AG04450 (cell line): ENCODE measurements at places on chromosomes 3 and 15. TPM values are rescaled to one million over a fixed set of nuclear protein-coding genes. Genes with fewer than 3 reads are reported as not detected.

DNA sequence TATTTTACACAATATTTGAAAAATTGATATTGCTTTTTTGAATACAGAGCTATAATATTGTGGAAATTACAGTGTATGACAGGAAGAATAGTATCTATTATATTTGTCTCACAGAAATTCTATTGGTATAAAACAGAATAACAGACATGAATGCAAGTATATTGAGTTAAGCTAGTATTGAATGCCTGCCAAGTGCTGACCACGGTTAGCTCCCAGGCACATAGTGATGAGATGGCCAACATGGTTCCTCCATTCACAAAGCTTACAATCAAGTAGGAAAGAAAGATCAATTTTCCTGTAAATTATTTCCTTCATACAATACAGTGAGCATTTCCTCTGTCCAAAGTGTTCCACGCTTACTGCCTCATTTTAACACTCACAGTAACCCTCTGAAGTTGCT lies 67.6 kb downstream of the TP63 start:
- DNase-seq, result no peak

DNA sequence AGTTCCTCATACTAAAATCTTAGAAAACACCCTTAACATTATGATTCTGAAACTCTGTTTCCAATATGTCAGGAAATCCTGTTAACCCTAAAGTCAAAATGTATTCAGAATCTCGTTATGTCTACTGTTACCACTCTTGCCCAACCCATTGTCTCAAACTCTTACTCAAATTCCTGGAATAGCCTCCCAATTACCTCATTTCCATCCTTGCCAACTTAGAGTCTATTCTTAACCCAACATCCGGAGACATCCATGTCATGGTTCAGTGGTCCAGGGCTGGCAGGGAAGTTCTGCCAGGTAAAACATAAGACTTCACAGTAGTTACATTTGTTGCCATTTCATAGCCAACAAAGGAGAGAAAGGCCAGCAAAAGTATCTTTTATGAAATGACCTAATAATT lies 593.9 kb downstream of the PYDC2 start:
- DNase-seq, result no peak

DNA sequence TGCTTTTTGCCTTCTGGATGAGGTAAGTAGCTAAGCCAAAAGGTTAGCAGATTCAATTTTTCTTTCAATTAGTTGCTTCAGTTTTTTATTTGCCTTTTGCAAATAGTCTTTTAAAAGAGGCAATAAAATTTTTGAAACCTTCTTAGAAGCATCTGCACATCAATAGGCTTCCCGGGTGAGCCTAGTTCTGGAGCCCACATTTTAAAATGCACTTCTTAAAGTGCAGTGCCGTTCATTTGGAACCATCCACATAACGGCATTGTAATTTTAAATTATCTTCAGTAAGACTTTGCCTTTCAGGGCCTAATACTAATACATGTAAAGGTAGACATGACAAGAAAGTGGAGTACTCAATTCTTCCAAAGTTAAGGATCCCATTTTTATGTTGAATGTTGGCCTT lies 269.2 kb downstream of the THSD4 start:
- no peak for DNase-seq

MED12L gene
- polyA plus RNA-seq, result 0.17 and 0.26 TPM in 2 replicates

DNA sequence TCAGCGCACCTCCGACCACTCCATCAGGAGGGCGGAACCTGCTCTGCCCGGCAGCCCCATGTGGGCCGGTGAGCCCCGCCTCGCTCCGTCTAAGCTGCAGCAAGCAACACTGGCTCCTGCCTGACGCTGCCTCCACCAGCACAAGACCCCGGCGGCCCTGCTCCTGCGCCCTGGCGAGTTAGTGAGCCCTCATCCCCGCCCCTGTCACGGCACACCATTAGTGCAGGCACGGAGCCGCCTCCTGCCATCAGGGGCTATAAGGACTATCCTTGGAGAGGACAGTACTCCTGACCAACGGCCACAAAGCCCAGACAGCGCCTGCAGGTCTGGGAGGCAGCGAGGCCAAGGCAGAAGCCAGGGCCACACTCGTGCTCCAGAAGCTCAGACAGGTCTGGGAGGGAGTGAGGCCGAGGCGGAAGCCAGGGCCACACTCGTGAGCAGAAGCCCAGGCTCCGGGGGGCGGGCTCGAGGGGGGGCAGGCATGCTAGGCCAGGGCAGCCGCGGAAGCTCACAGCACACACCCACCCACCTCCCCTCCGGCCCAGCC lies 39.4 kb downstream of the TNK2 start:
- DNase-seq, result no peak

GRCh38 chr3:9349321-9350117 lies 13.3 kb upstream of the THUMPD3 start:
- no peak for DNase-seq

- no peak for DNase-seq
These were observed 41.3 kb upstream of the PRTG start for GRCh38 chr15:55784286-55784685.

CFAP100 gene
- not detected in 2 replicates for polyA plus RNA-seq

DNA sequence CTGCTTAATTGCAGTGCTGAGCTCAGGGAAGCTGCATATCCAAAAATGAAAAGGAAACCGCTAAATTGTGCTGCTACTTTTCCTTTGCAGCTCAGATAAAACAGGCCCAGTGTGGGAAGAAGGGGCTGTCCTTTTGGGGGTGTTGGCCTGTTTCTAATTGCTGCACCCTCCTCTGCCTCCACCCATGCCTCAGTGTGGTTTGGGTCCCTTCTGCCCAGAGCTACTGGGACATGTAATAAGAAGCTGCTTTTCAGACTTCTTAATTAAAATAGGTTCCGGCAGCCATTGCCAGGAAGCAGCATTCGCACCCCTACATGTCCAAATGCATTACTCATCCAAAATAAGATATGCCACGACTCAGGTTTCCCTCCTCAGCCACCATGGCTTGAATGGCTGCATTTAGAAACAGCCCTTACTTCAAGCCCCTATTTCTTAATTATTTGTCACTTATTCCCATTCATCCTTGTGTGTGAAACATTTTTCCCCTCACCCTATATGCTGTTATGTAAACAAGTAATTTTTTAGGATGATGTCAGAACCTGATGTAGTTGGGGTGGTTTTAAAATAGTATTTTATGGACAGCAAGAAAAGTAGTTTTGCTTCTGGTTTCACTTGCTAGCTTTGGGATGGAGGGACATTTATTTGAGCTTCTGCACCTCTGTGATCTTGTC lies 235.9 kb upstream of the CTDSPL start:
- DNase-seq, result no peak

GRCh38 chr3:56862352-56863062 lies 60.8 kb upstream of the ARHGEF3 start:
- DNase-seq, result no peak

EPB42 gene
- not detected in 2 replicates for polyA plus RNA-seq

DNA sequence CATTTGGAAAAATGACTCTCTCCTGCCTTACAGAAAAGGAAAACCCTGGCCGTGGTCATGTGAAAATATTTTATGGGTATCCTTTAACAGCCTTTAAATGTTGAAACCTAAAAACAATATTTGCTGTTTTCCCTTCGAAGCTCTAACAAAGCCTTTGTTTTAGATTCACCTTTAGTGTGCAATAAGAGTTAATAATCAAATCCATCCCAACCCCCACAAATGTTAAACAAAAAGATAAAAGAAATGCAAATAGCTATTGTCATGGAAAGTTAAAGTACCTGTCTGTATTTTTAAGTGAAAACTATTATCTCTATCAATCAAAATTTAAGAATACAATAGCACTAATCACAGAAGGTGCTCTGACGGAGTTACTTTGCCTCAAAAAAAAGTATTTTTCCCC lies 279.3 kb downstream of the FOXP1 start:
- DNase-seq, result no peak

DNA sequence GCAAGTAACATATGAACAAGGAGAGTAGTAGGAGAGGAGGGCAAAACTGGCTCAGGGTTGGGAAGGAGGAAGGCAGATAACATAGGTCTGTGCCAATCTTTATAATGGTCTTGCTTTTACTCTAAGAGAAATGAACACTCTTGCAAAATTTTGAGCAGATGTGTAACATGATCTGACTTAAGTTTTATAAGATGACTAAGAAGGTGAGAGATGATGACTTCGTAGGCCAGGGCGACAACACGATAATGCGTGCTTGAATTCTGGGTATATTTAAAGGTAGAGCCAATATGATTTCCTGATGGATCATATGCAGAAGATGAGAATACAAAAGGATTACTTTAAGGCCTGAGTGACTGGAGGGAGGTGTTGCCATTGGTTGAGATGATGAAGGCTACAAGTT lies 265.4 kb upstream of the KCNMB2 start:
- no peak for DNase-seq

DNA sequence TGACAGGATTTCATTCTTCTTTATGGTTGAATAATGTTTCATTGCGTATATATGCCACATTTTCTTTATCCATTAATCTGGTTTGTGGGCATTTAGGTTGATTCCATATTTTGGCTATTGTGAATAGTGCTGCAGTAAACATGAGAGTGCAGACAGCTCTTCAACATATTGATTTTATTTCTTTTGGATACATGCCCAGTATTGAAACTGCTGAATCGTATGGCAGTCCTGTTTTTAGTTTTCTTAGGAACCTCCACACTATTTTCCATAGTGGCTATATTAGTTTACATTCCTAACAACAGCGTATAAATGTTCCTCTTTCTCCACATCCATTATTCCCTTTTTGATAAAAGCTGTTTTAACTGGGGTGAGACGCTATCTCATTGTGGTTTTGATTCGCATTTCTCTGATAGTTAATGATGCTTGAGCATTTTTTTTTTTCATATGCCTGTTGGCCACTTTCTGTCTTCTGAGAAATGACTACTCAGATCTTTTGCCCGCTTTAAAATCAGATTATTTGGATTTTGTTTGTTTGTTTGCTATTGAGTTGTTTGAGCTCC lies 21.7 kb downstream of the AQP9 start:
- no peak for DNase-seq

- DNase-seq, result peak; percentile 15
These were observed 1071.9 kb downstream of the IGSF11 start for GRCh38 chr3:117962750-117963149.

- DNase-seq, result no peak
These were observed 65.1 kb downstream of the APBA2 start for GRCh38 chr15:28950916-28951315.

GRCh38 chr3:127630811-127631714 lies 2.1 kb downstream of the PODXL2 start:
- DNase-seq, result no peak

- no peak for DNase-seq
These were observed 129.5 kb upstream of the BHLHE40 start for GRCh38 chr3:4849739-4850138.

- no peak for DNase-seq
These were observed 184.9 kb downstream of the ZBTB20 start for GRCh38 chr3:114962189-114962588.

DNA sequence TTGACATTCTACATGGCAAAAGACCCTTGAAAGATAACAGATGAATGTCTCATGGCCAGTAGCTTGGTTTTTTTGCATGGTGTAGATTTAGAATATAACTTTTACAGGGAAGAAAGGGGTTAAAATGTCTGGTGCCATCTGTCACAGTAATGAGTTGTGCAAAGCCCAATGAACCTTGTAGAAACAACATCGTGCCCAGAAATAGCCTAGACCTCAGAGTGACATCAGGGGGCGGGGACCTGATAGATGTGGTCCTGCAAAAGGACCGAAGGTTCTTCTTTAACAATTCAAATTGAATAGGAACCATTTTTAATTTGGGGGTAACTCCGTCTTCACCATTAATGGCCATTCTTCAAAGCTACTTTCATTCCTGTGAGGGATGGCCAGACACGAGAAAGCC lies 254.1 kb upstream of the CTDSPL start:
- DNase-seq, result no peak

DNA sequence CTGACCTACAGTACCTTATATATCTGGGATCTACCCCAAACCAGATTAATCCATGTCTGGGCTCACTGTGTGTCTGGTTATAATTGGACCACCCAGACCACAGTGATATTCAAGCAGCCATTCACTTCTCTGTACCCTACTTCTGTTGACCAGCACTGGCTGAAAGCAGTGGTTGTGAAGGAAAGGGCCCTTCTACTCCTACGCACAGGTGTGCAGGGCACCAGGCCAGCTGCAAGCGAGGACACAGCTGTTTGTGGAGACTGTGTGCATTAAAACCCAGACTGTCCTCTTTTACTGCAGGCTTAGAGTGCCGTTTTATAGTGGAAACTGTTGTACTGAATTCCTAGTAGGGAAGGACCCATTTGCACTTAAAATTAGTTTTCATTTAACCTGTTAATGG lies 29.5 kb downstream of the CTDSPL start:
- DNase-seq, result no peak

- DNase-seq, result no peak
These were observed 90.2 kb upstream of the CMC1 start for GRCh38 chr3:28151207-28151550.

DNA sequence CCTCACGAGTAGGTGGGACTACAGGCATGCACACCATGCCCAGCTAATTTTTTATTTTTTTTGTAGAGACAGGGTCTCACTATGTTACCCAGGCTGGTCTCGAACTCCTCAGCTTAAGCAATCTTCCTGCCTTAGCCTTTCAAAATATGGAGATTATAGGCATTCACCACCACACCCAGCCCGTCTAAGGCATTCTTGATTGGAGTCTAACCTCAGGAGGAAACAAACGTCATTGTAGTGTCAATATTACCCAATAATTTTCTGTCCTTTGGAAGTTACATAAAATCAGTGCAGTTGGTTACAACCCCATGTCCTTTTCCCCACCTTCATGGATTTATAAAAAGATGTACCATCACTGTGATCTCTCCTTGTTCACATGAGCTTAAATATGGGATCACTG lies 41.8 kb downstream of the TIMP4 start:
- DNase-seq, result no peak

DNA sequence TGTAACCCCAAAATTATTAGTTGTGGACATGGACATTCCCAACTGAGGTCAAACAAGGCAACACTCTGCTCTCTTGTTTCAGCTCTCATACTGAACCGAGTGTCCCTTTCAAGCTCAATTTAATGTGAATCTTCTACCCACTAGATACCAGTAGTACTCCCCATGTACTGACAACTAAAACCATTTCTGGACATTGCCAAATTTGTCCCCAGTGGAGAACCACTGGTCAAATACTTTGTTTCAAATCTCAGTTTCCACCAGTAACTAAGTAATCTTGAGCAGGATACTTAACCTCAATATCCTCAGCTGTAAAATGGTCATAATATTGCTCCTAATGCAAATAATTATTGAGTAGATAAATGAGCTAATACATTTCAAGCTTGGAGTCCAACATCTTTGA lies 566.0 kb downstream of the ZIC1 start:
- no peak for DNase-seq

CCDC191 gene
- 1.7 and 2.3 TPM in 2 replicates for polyA plus RNA-seq

GRCh38 chr15:43325039-43325684 lies 5.2 kb downstream of the LCMT2 start:
- no peak for DNase-seq

GRCh38 chr3:122688996-122689395 lies 8.4 kb downstream of the PARP14 start:
- no peak for DNase-seq

DNA sequence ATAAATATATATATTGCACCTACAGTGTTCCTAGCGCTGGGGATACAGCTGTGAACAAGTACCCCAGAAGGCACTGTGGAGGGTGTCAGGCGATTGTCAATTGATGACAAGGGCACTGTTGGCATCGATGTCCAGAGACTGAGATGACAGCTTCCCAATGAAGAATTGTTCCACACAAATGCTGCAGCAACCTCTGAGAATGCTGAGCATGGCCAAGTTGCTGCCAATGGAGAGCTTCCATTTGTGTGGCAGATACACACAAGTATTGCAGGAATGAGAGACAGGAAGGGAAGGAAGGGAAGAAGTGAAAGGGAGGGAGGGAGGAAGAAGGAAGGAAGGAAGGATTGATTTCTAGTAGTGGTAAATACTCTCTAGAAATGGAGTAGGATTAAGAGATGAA lies 21.9 kb downstream of the LRTM1 start:
- no peak for DNase-seq

- DNase-seq, result no peak
These were observed 5.3 kb downstream of the DVL3 start for GRCh38 chr3:184160456-184160855.

GAP43 gene
- polyA plus RNA-seq, result 1.2 and 1.3 TPM in 2 replicates
